DMS53 (cell line): ENCODE measurements at places on chromosomes 13 and 19.
A peak's percentile ranks its signal among the peaks of the same experiment; 100 is the strongest.

- no peak for DNase-seq
Observed at GRCh38 chr19:16416991-16417390, 54.8 kb downstream of the EPS15L1 start.

- DNase-seq = no peak
Observed at GRCh38 chr13:67070306-67070705, 159.8 kb downstream of the PCDH9 start.

- DNase-seq = no peak
Observed at GRCh38 chr19:48378194-48378570, 13.2 kb downstream of the KDELR1 start.

DNA sequence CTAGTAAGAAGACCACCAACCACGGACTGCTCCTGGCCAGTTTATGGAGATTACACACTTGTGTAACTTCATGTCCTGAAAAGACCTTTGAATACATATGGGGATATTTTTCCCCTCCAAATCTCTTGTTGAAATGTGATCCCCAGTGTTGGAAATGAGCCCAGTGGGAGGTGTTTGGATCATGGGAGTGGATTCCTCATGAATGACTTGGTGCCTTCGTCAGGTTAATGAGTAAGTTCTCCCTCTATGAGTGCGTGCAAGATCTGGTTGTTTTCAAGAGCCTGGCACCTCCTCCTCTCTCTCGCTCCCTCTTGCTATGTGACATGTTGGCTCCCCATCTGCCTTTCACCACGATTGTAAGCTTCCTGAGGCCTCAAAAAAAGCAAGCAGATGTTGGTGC is 769.0 kb upstream of the SLITRK1 start:
- no peak for DNase-seq

GRCh38 chr19:18385675-18386542 is at the start of gene GDF15:
Gene GDF15, plus strand, starts transcription at chr19:18386158. Its CDS starts 32 bp downstream, at chr19:18386190.
- DNase-seq = peak; percentile 90

- DNase-seq = no peak
Observed at GRCh38 chr19:20791806-20792205, 15.7 kb downstream of the ZNF66 start.

- DNase-seq = no peak
Observed at GRCh38 chr13:20126541-20127261, 34.2 kb downstream of the GJA3 start.

- DNase-seq = peak; percentile 83
Observed at GRCh38 chr19:1064661-1065605, 2.0 kb upstream of the ARHGAP45 start.

GRCh38 chr19:3576696-3577443 is 4.1 kb downstream of the HMG20B start:
- DNase-seq = no peak

DNA sequence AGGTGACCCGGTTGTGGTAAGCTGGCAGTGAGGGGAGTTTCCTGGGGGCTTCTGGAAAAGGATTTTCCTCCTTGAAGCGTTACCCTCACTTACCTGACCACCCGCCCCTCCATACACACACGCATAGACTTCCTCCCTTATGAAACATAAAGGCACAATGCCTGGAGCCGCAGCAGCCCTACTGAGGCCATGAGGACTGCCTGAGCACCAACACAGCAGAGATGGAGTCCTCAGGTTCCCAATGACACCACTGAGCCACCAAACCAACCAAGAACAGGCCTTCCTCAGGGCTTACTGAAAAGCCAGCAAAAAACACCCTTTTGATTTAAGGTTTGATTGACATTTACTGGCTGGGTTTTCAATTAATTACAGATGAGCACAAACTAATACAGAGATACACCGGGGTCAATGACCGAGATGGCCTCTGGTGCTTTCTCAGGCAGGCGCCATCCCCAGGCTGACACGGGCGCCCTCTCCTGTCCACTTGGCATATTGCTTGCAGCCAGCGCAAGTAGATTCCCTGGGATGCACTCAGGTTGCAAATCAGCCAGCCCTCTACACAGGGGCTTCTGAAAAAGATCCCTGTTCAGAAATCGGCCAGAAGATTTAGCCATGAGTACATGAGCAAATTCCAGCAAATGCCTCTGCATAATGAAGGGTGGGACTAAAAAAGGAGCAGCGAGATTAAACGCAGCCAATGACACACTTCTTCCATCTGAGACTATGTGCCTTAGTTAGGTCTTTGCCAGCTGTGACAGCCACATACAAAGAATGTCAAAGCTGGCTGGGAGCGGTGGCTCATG is 14.8 kb downstream of the OPA3 start:
- DNase-seq = peak; percentile 37

DNA sequence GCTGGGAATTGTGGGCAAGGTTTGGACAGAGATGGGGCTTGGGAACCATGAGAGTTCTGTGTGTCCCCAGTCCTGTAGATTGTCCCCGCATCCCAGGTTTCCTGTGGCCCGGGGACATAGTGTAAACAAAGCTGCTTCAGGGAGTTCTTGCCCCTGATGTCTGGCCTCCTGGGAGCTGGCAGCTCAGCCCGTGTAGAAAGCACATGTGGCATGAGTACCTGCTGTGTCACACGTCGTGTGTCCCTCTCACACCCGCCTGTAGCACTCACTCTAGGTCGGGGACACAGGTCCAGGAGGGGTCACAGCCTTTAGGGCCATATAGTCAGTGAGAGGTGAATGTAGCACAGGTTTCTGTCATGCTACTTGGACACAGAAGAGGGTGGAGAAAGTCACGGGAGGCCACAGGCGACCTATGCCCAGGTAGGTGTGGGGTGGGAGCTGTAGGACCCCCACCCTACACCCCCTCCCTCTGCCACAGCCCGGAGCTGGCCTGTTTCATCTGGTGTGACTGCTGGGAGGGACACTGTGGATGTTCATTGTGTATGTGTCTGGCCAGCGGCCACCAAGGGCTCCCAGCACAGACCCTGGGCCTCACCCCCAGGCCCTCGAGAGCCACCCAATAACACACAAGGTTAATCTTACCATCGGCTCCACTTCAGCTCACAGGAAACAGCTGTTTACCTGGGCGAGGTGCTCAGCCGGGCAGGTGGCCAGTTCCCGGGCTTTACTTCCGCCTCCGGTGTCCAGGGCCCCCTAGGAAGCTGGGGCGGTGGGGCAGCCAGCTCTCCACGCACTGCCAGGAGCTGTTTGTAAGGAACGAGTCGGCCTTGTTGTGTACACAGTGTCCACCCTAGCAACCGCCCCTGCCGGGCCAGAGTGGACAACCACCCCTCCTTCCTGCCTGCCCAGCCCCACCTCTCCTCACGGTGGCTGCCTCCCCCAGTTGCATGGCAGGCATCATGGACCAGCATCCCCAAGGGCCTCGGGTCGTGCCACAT is 49.7 kb downstream of the COMP start:
- DNase-seq = peak; percentile 97

DNA sequence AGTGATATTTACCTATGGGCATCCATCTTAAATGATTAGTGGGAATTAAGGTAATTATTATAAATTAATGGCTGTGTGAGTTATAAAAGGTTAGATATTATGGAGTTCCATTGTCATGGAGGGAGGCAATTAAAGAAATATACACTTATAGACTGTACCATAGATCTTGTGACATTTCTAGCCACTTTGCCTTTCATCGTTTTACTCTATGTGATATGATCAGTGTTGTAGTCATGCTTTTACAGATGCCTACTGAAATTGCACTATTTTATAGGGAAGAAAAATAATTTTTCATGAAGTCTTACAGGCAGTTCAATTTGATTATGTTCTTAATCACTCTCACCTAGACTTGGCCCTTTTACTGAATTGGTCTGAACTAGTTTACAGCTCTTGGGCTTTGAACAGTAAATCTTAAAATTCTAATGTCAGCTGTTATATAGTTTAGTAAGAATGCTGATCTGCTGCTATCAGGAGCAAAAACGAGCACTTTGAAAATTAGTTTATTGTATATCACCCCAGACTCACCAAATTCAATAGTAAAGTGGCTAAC is 301.2 kb downstream of the GPC6 start:
- DNase-seq = no peak

- DNase-seq = peak; percentile 80
Observed at GRCh38 chr19:38142176-38143035, 81.6 kb downstream of the DPF1 start.

GRCh38 chr19:50556282-50557008 is 11.8 kb downstream of the LRRC4B start:
- peak; percentile 46 for DNase-seq

- peak; percentile 41 for DNase-seq
Observed at GRCh38 chr13:113759525-113760137, 605 bp downstream of the TMEM255B start.

DNA sequence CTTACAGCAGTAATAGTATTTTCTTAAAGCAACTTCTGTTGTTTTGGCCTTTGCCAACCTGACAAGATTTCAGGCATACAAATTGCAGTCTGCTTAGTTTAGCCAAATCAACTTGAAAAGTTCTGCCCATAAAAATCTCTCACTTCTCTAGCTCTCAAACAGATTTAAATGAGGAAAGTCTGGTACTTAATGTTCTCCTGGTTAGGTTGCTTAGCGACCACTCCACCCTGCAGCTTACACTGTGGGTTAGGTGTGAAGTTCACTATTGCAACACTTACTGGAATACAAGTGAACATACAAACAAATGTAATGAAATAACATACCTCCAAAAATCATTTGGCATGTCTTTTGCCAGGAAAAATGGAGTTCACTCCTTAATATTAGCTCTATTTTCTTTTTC is 178.7 kb upstream of the PCDH9 start:
- DNase-seq = peak; percentile 1

DNA sequence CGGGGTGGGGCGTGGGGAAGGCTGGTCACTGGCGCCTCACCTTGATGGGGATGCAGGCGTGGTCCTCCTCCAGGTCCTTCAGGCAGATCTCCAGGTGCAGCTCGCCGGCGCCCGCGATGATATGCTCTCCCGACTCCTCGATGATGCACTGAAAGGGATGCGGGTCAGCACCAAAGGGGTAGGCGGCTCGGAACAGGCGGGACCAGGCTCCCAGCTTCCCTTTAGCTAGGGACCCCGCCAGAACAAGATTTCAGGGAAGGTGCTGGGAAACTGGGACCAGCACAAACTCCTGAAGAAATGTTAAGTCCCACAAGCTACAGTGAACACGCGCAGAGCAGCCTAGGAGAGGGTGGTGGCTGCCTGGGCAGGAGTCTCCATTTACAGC is 6.0 kb downstream of the EEF2 start:
- peak; percentile 37 for DNase-seq

DNA sequence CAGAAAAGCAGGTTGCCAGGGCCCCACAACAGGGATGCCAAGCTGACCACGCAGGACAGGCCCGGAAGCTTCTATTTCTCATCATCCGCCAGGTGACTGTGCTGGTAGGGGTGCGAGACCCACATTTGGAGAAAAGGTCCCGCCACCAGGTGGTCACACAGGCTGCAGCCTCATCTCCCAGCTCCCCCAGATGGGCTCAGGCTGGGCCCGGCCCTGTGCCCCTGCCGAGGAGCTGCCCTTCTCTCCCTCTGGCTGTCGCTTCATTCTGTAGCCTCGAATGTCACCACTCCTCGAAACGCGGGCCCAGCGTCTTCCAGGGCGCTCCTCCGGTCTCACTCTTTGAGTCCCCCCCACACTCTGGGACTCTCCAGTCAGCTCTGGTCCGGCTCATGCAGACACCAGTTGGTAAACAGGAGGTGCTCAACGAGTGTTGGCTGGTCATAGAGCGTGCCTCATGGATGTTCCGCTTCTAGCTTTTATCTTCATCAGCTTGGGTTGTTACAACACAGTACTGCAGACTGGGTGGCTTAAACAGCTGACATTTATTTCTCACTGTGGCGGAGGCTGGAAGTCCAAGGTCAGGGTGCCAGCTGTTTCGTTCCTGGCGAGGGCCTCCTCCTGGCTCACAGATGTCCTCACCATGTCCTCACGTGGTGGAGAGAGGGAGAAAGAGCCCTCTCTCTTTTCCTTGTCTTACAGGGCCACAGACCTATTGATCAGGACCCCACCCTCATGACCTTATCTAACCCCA is 87.1 kb downstream of the TEX29 start:
- no peak for DNase-seq

DNA sequence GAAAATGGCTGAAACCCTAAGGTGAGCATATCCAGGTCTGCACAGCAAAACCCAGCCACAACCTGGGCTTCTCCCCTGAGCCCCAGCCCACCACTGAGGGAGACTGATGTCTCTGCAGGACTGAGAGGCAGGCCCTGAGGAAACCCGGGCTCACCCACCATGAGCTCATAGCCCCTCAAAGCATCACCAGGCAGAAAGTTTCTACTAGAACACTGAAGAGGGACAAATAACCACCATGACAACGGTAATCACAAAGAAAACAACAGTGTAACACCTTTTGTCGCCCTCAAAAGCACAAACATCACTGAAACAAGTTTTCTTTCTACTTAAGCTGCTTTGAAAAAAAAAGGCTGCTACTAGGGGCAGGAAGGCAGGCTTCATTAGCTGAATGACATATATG is 29.8 kb downstream of the TSHZ3 start:
- no peak for DNase-seq

DNA sequence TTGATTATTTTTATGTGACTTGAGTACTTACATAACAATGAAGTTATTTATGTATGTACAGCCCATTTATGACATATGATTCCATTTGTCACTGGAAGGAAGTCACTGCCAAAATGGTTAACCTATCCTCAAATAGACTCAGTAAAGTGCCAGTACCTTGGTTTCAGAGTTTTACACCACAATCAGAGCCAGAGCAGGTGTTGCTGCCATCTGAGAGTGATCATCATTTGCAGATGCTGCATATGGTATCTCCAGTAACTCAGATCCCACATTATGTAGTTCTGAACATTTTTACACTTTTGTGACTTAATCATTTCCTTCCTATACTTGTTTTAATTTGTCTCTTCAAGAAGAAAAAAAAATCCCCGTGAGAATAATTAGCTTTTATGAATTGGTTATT is 313.3 kb downstream of the HS6ST3 start:
- DNase-seq = no peak

GRCh38 chr13:98541191-98541590 is 35.7 kb downstream of the STK24 start:
- DNase-seq = no peak

GRCh38 chr13:74187564-74187963 is 53.4 kb upstream of the KLF12 start:
- DNase-seq = peak; percentile 24

- peak; percentile 22 for DNase-seq
Observed at GRCh38 chr13:73065036-73065435, 6.2 kb downstream of the KLF5 start.

DNA sequence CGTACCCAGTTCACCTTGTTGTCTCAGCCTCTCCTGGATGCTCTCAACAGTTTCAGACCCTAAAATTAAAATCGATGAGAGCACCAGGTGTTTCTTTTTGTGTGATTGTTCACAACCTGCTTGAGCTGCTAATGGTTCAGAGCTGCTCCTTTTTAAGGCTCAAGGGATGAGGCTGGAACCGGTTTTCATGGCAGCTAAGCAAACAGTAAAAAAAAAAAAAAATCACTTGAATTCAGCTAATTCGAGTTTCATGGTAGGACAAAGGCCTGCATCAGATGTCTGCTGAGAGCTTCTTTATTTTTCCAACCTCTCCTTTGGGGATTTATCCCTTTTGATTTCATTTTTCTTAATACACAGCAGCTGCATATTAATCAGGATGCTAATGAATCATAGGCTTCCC is 6.5 kb downstream of the SYCE2 start:
- peak; percentile 94 for DNase-seq

GRCh38 chr19:679418-680286 is 3.5 kb downstream of the FSTL3 start:
- peak; percentile 65 for DNase-seq
